ENCODE measurements at places on chromosomes 3 and 15.

- no peak for DNase-seq
Observed at GRCh38 chr3:12840591-12841148, 695 bp downstream of the RPL32 start.

DNA sequence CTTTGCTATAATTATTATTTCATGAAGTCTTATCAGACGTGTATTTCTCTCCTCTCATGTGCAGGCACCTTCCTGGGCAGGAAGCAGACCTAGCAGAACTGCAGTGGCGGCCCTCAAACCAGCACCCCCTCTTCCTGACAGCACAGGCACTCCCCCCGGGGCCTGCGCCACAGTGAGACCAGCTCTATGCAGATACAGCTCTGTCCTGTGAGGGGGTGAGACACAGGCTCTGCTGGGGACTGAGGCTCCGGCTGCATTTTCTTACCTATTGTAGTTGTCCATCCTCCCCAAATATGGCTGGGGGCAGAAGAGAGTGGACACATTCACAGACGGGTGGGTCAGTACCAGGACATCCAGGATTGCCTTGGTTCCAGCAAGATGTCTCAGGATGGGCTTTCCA is 5.0 kb downstream of the CISH start:
- DNase-seq = no peak

GRCh38 chr15:79954661-79955060 is 16.3 kb downstream of the BCL2A1 start:
- DNase-seq = no peak

DNA sequence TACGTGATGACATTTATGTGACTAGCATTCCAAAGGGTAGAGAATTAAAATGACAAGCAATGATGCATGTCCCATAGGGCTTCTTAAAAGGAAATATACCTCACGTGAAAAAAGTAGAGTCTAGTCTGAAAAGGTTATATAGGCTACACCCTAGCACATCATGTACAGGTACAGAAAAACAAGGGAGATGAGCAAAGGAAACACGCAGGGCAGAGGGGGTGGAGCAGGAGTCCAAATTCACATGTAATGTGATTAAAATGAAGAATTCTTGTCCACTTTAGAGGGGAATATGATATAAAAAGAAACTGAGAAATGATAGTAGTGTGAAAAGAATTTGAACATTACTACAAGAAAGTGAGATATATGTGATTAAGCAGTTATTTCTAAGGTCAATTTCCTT is 59.4 kb downstream of the HACD2 start:
- DNase-seq = no peak

DNA sequence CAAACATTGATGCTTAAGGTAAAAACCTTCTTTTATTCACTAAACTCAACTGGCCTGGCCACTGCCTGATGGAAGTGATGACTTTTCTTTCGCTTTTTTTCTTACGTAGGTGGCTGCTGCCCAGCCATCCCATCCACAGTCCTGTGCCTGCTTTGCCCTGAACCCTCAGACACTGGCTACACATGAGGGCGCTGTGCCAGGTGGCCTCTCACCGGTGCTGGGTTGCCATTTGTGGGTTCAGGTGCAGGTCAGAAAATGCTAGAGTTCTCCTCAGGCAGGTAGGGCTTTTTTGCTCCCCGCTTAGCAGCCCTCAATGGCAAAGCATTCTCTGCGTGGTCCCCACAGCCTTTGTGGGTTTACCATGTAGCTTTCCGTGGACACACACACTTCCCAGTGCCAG is 88.3 kb upstream of the PRR23E start:
- no peak for DNase-seq

- no peak for DNase-seq
Observed at GRCh38 chr15:68683551-68683950, 104.8 kb downstream of the CORO2B start.

DNA sequence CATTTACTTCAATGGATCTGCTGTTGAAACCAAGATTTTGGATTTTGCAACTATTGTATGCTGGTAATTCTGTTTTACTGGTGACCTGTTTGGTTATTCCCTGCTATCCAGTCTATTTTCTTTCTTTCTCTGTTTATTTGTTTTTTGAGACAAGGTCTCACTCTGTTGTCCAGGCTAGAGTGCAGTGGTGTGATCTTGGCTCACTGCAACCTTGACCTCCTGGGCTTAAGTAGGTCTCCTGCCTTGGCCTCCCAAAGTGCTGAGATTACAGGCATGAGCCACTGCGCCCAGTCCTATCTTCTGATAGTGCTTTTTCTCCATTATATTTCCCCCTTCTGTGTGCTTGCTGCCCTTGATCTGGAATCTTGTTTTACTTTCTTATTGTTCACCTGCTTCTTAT is 15.6 kb downstream of the USP13 start:
- DNase-seq = no peak

DNA sequence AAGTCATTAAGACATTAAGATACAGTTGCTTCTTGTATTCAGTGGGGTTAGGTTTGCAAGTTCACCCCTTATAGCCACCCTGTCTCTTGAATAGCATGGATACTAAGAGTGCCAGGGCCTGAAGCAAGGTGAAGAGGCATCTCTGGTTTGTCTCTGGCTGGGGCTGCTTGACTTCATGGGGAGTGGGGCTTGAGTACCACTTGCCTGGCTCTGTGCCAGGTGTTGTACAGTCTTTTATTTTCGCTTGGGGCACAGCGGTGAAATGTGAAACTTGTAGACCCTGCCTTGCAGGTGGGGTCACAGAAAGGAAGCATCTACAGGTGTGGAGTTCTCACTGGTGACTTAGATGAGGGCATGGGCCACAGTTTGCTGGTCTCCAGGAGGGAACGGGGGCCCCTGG is 152.1 kb downstream of the PDE8A start:
- DNase-seq = no peak

GRCh38 chr3:42844412-42844713 is 31.3 kb downstream of the CYP8B1 start:
- DNase-seq = no peak

DNA sequence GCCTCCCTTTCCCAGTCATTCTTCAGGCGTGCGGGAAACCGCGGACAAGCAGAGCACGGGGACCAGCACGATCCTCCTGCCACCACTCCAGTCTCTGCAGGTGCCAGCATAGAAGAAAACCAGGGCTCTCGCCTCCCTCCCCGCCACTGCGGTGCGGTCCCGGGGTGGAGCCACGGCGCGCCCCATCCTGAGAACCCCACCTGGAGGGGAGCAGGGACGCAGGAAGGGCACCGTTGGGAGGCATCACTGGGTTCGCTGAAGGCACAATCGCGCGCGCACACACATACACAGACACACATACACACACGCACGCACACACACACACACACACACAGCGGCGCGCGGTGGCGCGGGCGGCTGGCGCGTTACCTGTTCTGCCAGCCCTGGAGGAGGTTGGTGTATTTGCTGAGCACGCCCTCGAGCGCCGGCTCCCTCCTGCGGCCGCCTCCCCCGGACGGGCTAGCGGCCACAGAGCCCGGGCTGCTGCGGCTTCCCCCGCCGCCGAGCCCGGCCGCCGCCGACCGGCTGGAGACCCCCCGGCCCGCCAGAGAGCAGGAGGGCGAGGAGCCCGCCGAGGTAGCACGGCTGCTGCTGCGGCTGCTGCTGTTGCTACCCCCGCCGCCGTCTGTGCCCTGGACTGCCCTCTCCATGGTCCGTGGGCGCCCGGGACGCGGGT is 394 bp downstream of the OSBPL10 start:
- no peak for DNase-seq

GRCh38 chr3:24237971-24238706 is 256.5 kb downstream of the THRB start:
- no peak for DNase-seq

GRCh38 chr15:26323566-26323965 is 449.3 kb downstream of the GABRB3 start:
- DNase-seq = no peak

GRCh38 chr3:197795200-197795599 is 4.1 kb downstream of the LRCH3 start:
- DNase-seq = peak; percentile 39

GRCh38 chr3:184129012-184129411 is 6.1 kb upstream of the EIF2B5 start:
- no peak for DNase-seq

- no peak for DNase-seq
Observed at GRCh38 chr3:55538158-55538557, 51.1 kb upstream of the WNT5A start.

DNA sequence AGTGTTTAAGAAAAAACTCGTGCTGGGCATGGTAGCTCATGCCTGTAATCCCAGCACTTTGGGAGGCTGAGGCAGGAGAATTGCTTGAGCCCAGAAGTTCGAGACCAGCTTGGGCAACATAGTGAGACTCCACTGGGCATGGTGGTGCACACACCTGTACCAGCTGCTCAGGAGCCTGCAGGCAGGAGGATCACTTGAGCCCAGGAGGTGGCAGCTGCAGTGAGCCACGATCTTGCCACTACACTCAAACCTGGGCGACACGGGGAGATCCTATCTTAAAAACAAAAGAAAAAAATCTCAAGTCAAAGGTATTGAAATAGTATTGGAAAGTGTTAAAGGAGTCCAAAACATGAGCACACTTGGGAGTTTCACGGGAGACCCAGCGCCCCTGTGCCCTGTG is 14.0 kb downstream of the KLF13 start:
- no peak for DNase-seq

DNA sequence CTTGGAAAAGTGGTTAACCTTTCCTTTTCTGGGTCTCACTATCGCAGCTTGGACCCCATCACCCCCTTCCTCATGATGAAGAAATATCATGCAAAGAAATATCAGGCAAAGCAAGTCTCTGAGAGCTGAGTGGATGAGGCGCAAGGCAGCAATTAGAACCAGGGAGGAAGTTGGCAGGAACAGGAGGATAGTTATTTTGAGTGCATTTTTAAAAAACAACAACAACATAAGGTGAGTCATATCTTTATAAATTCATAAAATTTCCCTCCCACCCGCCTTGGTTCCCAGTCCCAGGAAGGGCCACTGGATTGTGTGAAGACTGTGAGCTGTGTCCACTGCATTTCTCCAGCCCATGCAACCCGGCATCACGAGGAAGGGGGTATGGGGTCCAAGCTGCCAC is 316.9 kb upstream of the TLE3 start:
- no peak for DNase-seq

- DNase-seq = no peak
Observed at GRCh38 chr3:128875556-128876120, 3.8 kb upstream of the ACAD9 start.
